Foreskin fibroblast (primary cell): ENCODE measurements at places on chromosomes 2 and 18.

DNA sequence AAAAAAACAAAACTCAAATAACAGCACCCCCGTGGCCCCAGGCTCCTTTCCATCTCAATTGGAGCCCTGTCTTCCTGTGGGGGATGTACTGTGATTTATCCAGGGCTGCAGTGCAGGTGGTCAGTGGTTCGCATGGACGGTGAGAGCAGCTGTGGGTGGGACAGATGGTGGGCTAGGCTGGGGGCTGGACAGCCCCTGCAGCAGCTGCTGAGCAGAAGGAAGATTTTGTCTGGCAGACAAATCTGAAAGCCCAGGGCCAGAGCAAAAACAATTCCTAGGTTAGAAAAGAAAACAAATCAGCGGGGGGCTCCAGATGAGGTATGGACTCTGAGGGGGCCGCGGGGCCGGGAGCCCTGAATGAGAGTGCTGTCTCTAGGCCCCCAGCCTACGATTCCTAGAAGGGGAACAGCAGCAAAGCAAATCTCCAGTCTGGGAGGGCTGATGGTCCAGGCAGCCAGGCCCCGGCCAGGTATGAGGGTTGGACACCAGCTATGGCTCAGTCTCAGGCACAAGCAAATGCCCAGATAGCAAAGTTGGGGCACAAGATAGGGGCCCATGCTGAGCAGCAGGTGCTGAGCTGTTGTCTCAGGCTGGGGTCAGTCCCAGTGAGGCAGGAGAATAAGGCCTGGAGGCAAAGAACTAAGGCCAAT is 45.4 kb downstream of the SOWAHC start:
- DNase-seq = no peak

GRCh38 chr2:122669627-122670026 is 914.2 kb downstream of the TSN start:
- DNase-seq = no peak

DNA sequence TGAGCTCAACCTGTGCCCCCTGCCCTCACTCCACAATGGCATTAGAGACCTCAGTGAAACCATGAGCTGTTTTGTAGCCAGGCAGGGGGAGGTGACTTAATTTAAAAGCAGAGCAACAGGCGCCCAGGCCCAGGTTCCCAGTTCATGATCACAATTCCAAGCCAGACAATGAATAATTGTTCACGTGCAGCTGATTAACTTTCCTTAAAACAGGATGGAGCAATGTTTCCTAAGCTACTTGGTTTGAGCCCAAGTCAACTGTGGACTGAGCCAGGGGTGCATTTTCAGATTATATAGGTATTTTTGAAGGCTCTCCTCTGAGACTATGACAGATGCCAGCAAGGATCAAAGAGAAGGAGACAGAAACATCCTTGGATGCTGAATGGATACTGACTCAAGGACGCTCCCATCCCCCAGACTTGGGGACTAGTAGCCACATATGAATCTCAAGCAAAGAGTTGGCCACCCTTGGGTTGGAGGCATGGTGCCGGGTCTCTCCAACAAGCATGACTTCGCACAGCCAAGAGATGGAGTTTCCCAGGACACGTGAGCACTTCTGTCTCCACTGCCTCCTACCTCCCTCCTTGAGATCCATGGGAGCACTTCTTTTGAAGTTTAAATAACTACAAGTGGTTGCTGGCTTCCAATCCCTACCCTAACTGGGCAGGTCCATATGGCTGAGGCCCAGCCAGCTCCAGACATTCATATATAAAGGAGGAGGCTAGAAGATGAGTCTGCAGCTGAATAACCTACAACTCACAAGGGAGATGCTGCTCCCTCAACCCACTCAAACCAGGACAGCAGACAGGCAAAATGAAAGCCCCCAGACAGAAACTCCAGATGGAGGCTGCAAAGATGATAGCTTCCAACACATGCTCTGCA is 12.7 kb downstream of the SMAD7 start:
- no peak for DNase-seq

- peak; percentile 79 for DNase-seq
Measured at GRCh38 chr2:18046558-18047212, 168.2 kb downstream of the KCNS3 start.

- DNase-seq = no peak
Measured at GRCh38 chr2:195094330-195094729, 562.7 kb upstream of the SLC39A10 start.

DNA sequence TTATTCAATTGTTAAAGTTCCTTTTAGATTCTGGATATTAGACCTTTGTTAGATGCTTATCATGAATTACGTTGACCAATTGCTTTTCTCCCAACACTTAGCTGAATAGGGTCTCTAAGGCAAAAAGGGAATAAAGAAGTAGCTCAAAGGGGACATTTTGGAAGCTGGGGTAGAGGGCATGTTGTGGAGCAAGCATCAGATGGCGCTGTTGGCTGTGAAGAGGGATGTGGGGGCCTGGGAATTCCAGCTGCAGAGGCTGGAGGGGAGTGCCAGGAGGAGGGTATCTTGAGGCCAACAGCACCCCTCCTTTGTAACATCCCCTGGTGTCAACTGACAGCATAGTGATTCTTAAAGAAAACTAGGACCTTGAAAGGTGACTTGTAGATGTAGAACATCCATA is 198.2 kb downstream of the ADCYAP1 start:
- no peak for DNase-seq

GRCh38 chr2:64945973-64946768 is 43.0 kb upstream of the SLC1A4 start:
- peak; percentile 29 for DNase-seq

- peak; percentile 5 for DNase-seq
Measured at GRCh38 chr2:163345795-163346573, 389.8 kb downstream of the FIGN start.

GRCh38 chr2:6909431-6910385 is 7.5 kb upstream of the RNF144A start:
- no peak for DNase-seq

GRCh38 chr2:195732574-195732973 is 75.5 kb downstream of the SLC39A10 start:
- peak; percentile 47 for DNase-seq

DNA sequence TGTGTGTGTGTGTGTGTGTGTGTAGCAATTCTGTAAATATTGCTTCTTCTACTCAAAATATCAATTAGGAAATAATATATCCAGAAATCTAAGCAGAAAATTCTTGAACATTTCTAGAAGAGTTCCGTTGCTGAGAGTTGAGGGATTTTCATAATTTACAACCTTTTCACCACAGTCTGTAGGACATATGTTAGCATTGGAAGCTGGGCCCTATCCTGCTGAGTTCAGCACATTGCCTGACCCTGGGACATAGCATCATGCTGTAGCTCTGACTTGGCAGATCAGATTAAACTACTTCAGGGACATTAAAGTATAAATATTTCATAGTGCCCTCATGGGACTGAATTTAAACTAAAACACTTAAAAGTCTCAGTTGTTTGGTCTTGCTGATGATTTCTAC is 129.2 kb upstream of the KCNH7 start:
- no peak for DNase-seq

DNA sequence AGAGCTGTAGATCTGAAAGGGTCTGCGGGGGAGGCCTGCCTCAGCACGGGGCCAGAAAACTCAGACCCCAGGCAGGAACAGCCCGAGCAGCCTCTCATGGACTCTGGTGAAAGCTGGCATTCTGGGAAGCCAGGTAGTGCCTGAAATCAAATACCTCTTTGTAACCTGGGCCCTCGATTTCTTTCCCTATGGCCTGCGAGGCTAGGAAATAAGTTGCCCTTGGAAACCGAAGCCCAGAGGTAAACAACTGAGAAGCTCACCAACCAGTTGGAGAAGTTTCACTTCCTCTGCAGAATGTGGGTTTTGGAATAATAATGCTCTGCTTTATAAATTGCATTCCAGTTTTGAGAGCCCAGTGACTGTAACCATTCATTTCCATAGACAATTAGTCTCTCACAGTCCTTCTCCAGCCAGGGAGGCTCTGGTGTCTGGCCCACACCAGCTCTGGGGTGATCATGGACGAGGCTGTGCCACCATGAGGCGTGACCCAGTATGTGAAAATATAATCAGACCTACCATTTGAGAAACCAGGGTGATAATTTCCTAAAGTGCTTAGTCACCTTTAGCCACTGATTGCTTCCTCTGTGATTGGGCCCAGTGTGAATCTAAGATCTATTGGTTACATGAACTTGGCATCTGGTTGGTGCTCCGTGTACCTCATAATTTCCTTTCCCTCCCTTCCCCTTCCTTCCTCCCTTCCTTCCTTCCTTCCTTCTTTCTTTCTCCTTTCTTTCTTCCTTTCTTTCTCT is 133.1 kb upstream of the PELI1 start:
- DNase-seq = no peak

DNA sequence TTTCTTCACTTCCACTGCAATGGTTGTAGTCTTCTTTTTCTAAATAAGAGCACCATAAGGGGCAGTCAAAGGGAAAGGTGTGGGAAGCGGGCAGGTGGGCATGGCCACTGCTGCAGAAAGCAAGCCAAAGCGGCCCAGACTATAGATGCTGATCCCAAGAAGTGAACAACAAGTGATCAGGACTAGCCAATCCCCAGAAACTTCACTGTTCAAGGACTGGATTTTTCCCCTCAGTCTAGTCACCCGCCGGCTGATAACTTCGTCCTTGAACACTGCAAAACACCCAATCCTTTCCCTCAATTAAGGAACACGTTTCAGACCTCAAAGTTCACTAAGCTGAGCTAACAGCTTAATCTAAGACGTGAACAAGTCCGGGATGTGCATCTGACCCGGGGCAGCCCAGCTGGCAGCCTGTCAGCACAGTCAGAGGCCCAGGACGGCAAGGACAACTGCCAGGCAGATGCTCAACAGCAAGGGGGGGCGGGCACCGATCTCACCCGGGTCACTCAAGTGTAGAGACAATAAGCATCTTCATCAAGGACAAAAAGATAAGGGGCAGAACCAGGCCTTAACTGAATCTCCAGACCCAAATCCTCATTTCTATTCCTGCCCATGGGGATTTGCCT is 59.8 kb downstream of the HDLBP start:
- DNase-seq = peak; percentile 56

DNA sequence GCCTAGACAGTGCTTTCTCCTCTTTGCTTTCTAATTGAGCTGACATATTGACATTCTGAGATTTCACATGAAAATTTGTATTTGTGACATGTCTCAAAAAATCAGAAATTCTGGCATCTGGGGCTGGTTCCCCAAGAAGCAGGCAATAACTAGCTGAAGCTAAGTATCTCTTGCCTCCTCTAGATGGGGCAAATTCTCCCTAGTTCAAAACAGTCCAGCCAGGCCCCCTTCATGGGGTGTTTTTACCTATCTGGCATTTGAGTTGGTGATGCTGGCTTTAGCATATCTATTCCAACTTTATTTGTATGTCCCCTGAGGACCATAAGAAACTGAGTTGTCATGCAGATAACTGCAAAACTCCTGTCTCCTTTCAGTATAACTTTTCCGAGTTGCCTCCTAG is 39.9 kb downstream of the ARHGAP15 start:
- no peak for DNase-seq

- no peak for DNase-seq
Measured at GRCh38 chr2:199041-199966, 64.5 kb downstream of the SH3YL1 start.

DNA sequence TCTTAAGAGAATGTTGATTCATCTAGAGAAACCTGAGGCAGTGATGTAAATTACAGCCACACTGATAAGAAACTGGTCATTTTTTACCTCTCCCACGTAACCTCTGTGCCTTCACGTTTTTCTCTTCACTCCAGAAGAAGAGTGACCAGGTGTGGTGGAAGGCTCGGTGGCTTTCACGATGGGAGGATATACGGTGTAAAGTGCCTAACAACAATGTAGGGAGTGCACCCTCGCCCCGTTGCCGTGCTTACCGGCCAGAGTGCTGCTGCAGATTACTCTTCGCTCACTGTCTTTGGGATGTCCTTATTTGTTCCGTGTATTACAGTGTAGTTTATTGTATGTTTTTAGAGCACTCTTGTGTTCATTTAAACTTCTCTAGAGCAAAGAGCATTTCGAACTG is 46.5 kb downstream of the NCK2 start:
- DNase-seq = no peak

DNA sequence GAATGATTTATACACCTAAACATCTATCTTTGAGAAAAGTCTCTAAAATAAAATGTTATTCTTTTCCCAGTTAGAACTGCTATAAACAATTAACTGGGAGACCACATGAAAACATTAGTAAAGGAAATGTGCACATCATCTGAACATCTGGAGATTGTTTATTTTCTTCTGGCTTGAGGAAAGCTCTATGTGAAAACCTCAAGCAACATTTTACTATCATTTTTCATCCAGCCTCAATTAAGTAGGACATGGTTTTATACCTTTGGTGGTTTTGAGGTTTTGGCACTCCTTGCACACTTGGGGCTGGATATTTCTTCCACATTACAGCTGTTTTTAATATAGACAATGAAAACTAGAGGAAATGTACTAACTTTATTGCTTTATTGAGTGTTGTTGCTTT is 609.5 kb upstream of the SLC8A1 start:
- DNase-seq = peak; percentile 2

DNA sequence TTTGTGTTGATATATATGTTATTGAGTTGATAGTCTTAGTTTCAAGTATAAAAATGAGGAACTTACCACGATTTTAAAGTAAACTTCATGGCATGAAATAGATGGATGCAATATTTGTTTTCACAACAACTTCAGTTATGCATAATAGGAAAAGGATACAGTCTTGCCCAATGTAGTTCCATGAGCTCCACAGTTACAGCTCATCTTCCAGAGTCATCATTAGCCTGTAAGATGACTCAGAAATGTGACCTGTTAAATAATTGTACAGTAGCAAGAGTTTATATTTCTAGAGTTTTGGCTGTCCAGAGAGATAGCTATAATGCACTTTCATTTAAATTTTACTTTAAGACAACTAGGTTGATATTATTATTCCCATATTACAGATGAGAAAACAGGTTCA is 80.9 kb upstream of the ARHGAP28 start:
- peak; percentile 41 for DNase-seq

DNA sequence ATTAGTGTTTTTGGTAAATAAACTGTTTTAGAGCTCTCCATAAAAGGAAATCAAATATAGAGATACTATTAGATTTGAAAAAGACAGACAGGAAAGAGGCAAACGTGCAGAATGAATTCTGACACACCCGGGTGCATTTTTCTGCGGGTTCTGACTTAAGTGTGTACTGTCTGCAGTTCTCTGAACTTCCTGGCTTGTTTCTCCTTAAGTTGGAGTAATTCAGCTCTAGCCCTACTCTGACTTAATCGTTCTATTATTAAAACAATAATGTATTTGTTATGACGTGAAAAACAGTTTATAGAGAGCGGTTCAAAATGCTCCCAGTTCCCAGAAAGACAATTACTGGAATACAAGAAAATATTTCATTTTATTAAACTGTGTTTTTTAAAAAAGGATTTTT is 305.9 kb downstream of the ARHGAP15 start:
- no peak for DNase-seq

DNA sequence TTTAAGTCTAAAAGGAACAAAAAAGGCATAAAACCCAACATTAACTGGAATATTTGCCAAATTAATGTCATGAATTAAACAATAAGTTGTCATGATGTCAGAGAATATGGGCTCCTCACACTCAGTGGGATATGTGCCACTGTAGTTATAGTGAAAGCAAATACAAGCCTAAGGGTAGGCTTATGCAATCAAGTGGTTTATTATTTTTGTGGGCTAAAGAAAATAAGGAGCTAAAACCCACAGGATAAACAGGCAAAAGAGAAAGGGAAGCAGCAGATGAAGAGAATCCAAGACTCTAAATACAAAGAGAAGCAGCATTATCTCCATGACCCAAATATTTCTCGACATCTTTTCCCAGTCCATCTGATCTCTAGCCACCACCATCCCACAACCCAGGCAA is 17.5 kb downstream of the YWHAQ start:
- peak; percentile 81 for DNase-seq

- DNase-seq = no peak
Measured at GRCh38 chr2:240902615-240903041, 3.5 kb upstream of the CROCC2 start.
